Posterior cingulate gyrus (tissue), 11 donors: ENCODE measurements at places on chromosomes 7 and 10.

GRCh38 chr10:114645706-114646105 lies 12.4 kb downstream of the ABLIM1 start:
- no peak for DNase-seq

- DNase-seq: no peak
Measured at GRCh38 chr7:70580161-70580560, 551.8 kb upstream of the GALNT17 start.

GRCh38 chr10:124353091-124353815 lies 65.5 kb downstream of the OAT start:
- DNase-seq: no peak

- DNase-seq: no peak
Measured at GRCh38 chr10:18368273-18368672, 228.0 kb downstream of the CACNB2 start.

DNA sequence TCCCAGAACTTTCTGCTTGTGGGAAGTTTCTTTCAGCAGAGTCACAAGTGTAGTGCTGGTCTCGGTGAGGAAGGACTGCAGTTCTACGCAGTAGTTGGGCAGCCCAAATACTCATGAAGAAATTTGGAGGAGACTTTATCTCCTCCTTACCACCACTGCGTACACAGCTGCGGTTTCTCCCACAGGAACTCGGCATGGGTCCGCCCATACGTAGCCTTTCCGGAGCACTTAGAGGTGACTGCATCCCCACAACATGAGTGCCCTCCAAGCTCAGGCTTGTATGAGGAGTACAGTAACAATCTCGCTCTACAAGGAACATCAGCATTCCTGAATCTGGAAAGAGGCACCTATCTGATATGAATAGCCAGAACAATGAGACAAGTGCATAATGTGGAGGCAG lies 549.2 kb upstream of the SEMA3D start:
- no peak for DNase-seq

DNA sequence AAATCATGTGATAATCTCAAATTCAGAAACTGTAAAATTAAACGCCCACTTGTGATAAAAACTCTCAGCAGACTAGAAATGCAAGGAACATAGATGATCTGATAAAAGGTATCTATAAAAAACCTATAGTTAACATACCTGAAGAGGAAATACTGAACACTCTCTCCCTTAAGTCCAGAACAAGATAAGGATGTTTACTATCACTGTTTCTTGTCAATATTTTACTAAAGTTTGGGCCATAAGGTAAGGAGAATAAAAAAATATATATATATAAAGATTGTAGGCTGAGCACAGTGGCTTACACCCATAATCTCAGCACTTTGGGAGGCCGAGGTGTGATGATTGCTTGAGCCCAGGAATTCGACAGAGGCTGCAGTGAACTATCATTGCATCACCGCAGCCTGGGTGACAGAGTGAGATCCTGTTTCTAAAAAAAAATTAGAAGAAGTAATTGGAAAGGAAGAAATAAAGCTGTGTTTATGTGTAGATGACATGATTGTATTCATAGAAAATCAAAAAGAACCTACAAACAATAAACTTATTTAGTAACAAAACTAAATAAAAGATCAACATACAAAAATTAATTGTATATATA lies 28.4 kb downstream of the MPLKIP start:
- DNase-seq: no peak

- DNase-seq: no peak
Measured at GRCh38 chr10:73076360-73077183, 20.1 kb downstream of the P4HA1 start.

GRCh38 chr10:31426401-31426800 lies 107.4 kb downstream of the ZEB1 start:
- no peak for DNase-seq

GRCh38 chr7:75991531-75992082 lies 2.8 kb downstream of the TMEM120A start:
- no peak for DNase-seq

DNA sequence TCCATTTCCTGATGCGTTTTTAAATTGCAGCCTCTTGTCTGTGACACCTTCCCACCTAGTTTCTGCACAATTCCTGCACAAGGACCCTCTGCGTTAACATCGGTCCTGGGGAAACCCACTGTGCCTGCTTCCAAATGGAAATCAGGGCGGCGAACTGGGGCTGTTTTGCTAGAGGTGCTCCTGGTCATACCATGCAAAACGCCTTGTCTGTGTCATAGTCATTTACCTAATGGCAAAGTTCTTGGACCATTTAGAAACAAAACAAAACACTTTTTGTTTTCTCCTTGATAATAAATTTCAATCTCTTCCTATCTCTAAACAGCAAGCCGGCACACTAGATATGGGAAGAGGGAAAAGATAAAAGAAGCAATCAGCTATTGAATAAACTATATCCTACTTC lies 206.9 kb upstream of the KLF14 start:
- DNase-seq: no peak

GRCh38 chr10:95247881-95248583 lies 42.8 kb downstream of the PDLIM1 start:
- no peak for DNase-seq

- no peak for DNase-seq
Measured at GRCh38 chr10:80000541-80000940, 51.6 kb upstream of the SFTPD start.

DNA sequence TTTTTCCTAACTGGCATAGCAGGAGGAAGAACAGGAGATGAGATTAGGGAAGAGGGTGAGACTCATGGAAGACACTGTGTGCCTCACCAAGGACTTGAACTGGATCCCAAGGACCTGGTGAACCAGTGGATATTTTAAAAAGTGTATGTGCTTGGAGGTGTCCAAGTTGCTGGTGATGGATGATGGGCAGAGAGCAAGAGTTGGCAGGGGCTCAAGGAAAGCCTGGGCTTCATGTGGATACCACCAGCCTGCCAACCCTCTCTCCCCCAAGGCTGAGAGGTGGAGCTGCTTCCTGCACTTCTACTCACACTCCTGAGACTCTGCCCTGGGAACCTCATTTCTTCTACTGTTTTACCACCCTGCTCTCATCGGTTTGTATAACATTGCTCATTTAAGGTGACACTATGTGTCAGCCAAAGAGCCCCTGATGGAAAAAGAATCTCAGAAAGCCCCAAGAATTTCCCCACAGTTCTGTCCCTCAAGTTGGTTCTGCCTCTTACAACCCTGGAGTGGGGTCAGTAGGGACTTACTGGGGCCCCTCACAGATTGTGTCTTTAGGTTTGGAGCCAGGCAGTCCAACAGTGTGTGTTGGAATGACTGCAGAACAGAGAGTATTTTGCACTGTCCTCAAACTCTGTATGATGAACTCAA lies 56.2 kb upstream of the PDCD4 start:
- no peak for DNase-seq

DNA sequence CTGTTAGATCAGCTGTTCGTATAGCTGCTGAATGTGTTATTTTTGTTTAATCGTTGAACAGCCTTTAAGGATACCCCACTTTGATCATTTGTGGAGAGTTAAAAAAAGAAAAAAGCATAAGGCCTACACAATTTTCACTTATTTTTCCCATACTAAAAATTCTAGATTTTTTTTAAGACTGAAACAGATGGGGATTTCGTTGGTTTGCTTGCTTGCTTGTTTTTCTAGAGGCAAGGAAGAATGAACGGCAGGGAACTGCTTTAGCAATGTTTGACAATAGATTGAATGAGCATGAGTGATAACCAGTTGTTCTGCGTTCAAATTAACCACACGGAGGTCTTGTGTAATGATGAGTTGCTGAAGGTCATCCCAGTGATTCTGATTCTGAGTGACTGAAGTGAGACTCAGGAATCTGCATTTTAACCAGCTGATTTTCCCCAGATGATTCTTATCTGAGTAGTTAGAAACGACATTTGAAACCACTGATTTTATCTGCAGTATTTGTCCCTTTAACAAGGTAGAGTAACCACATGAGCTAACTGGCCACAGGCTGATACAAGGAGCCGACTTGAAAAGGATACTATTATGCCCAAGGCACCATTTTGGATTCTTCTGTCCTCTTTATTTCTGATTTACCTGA lies 85.9 kb downstream of the GPR37 start:
- no peak for DNase-seq

DNA sequence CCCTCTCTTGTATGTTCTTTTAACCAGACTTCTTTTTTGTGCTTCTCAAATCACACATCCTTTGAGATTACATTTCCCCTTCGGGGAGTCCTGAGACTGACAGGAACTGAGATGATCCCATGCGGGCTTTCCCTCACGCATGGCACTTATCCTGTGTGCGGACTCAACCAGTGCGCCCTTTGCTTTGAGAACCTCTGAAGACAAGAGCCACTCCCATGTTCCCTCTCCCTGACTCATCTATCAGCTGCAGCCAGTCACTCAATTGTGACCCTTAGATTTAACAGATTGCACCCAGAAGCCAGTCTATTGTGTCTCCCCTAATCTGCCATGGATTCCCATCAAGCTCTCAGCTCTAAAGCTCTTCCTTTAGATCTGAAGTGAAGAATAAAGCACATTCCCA lies 353.9 kb upstream of the MEOX2 start:
- DNase-seq: no peak

- DNase-seq: no peak
Measured at GRCh38 chr10:132368881-132369635, 27.9 kb upstream of the PWWP2B start.

DNA sequence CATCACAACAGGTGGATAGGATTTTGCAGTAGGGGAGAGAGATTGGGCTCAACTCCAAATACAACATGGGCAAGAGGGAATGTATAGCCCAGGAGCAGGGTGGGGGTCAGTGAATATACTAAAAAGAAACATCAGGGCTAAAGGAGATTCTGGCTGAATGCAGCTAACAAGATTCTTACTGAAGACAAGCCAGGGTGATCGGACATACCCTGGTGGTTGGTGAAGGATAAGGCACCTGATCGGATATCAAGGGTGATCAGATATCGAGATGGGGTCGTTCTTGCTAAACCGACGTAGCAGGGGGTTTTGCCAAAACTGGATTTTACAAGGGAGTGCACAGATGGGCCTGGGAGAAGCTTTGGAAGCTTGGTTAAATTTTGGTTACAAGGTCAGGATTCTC lies 34.4 kb downstream of the WIPF3 start:
- DNase-seq: no peak

GRCh38 chr10:48603421-48604038 lies 1.3 kb downstream of the ARHGAP22 start:
- no peak for DNase-seq

GRCh38 chr7:136513744-136514143 lies 354.7 kb upstream of the CHRM2 start:
- DNase-seq: no peak

GRCh38 chr7:135920478-135920877 lies 56.7 kb downstream of the MTPN start:
- DNase-seq: no peak

DNA sequence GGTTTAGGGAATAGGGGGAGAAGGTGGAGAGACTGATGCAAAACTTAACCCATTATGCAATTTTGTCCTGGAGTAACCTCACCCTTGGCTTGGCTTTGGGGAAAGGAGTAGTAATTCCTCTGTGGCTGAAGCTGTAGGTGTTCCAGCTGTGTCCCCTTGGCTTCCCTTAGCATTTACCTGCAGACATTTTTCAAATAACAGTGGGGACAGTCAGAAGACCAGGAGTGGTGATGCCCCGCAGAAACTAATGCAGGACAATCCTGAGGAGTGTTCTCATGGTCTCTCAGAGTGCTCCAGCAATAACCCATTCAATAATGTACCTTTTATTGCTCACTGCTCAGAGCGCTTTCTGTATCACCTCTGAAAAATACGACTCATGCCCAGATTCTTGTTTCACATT lies 282.1 kb downstream of the ZEB1 start:
- DNase-seq: no peak

DNA sequence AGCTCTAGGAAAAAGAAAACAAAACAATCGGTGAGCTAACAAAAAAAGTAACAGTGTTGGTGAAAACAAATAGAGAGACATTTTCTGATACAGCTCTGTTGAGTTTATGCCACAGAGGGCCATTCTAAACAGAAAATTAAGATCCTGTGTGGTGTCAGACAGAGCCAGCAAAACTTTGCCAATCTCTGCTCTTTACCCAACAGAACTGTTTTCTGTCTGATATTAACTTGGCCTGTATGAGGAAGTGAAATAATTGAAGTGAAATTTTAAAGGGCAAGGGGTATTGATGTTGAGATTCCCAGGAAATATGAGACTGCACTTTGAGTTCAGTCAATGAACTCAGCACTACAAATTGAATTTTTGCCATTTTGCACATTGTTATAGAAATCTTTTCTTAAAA lies 101.0 kb downstream of the AOAH start:
- no peak for DNase-seq

DNA sequence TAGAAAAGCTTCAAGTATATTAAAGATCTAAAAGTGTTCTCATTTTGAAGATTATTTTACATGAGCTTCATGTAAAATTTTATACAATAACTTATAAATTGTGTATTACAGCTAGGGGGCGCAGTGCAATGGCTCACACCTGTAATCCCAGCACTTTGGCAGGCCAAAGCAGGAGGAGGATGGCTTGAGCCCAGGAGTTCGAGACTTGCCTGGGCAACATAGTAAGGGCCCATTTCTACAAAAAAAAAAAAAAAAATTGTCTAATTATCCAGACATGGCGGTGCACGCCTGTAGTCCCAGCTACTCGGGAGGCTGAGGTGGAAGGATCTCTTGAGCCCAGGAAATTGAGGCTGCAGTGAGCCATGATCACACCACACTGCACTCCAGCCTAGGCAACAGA lies 16.6 kb downstream of the ACBD5 start:
- no peak for DNase-seq

GRCh38 chr10:22618078-22618785 lies 96.1 kb downstream of the PIP4K2A start:
- no peak for DNase-seq

DNA sequence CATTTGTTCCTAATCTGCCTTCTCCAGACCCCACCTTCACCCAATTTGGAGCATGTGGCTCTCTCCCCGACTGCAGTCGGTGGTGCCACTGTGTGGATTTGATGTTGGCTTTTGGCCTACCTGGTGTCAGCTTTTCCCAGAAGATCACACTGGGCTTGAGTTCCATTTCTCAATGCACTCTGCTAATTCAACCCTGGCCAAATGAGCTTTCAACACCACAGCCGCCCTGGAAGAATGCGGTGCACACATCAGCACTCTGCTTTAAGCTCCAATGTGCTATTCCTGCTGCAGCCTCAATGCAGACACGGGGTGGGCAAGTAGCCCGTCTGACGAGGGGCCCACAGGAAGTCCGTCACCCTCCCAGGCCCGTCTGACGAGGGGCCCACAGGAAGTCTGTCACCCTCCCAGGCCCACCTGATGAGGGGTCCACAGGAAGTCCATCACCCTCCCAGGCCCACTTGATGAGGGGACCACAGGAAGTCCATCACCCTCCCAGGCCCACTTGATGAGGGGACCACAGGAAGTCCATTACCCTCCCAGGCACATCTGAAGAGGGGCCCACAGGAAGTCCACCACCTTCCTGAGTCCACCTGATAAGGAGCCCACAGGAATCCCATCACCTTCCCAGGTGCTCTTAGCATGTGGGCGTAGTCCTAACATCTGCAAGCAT lies 64.4 kb downstream of the ASB13 start:
- no peak for DNase-seq

- DNase-seq: no peak
Measured at GRCh38 chr10:114184276-114184675, 5.1 kb downstream of the TDRD1 start.
